Stimulated activated CD8-positive, alpha-beta memory T cell treated with anti-CD3 and anti-CD28 coated beads, Interleukin-15, amount 100 ng/mL, for 1 hour (primary cell): ENCODE measurements at places on chromosomes 13 and 19.

DNA sequence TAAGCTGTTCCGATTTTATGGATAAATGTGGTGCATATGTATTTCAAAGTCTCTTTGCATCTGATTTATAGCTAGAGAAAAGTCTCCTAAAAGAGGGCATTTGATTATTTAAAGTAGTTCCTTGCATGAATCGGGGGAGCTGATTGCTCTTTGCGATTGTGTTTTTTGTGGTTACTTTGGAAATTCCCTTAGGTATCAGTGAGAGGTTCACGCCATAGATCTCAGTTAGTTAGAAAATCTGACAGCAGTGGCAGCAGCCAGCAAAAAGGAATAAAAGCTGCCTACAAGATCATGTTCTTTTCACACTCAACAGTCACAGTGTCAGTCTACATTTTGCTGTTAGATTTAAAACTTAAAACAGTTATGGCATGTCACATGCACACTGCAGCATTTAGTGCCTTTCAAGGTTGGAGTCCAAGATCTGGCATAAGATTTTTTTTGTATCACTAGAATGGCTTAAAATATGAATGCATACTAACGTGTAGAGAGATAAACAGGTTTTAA, 436.5 kb upstream of the PCDH20 start:
- no peak for DNase-seq

DNA sequence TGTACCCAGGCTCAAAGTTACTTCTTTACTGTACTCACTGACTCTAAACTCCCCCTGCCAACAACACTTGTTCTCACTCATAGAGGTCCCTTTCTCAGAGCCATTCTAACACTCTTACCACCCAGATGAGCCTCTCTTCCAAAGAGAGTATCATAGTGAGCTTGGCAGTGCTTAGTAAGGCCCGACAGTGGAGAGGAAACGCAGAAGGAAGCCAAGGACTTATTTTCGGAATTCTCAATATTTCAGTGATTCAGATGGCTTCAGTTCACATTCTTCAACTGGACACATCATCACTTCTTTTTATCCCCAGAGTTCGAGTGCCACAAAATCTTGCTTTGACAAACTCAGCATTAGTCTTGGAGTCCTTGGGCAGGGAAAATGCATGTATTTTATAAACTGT, 285.9 kb downstream of the DNAJC15 start:
- DNase-seq, result no peak

- no peak for DNase-seq
Observed at GRCh38 chr13:73820688-73821087, 313.5 kb downstream of the KLF12 start.

DNA sequence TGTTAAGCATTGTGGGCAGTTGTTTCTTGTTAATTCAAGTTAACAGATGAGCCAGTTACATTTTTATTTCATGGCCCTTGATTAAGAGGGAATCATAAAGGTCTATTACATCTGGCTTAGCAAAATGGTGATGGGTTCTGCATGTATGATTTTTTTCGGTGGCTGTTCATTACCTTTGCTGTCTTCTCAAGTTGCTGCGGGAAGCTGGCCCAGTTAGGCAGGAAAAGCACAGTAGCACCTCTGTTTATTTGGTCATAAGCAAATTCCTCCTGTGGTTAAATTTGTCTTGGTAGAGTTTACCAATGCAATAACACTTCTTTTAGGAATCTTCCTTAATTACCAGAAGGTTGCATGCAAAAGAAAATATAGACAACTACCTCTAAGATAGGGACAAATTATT, 104.5 kb downstream of the FRY start:
- DNase-seq, result no peak

DNA sequence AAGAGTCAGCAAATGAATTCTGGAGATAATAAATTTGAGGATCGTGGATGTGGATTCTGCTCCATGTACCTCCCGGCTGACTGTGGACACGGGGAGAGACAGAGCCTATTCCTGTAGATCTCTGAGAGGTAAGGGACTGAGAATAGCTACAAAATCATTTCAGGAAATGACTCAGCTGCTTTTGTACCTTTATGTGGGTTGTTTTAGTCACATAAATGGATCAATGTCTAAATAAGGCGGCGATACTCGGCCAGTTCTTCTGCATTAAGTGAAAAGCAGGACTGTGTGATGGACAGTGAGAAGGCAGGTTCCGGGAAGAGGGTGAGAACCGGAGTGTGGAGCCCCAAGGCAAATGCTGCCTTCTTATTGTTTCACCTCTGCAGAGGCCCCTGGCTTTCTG, 128.1 kb downstream of the EFNB2 start:
- DNase-seq, result no peak

DNA sequence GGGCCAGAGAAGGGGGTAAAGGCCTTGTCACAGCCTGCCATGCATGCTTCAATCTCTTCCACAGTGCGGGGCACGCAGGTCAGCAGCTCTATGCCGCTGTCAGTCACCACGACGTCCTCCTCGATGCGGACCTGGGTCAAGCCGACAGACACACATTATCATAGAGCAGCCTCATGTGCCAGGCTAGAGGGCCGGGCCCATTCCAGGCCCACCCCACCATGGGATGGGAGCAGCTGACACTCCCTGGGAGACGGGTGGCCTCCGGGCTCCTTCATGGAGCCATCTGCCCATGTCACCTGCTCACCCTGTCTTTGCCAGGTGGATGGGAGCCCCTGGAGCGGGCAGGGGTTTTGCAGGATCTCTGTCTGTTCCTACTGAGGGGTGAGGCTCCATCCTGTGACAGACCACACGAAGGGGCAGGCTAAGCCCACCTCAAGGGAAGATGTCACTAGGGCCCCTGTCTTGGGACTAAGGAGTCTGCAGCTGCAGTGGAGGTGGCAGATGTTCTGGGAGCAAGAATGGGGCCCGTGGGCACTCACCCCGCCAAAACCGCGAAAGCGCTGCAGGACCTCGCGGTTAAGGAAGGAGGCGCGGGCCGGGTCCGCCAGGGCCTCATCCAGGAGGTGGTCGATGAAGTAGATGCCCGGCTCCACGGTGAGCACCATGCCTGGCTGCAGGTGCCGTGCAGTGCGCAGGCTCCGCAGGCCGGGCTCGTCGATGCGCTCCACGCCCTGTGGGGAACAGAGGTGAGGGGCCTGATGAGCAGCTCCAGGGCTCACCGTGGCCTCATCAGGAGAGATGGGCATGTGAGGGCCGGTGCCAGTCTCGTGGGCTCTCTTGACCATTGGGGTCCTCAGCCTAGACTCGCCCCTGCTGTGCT, 14.1 kb downstream of the CEBPG start:
- DNase-seq, result no peak

DNA sequence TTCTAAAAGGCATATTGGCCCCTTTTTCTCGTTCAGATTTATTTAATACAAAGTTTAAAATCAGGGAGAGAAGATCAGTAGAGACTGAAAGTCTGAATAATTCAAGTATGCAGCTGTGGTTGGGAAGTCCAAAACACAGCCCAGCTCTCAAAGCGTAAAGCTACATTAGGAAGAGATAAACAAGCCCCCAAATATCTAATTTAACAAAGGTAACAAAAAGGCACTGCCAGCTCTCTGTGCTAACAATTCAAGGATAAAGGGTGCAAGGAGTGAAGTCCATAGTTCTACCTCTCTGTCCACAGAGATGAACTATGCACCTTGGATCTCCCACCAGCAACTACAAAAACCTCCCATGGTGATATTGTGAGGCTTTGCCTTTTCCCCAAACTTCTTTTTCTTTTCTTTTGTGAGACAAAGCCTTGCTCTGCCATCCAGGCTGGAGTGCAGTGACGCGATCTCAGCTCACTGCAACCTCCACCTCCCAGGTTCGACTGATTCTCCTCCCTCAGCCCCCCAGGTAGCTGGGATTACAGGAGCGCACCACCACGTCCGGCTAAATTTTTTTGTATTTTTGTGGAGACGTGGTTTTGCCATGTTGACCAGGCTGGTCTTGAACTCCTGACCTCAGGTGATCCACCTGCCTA, 104.4 kb downstream of the LHFPL6 start:
- no peak for DNase-seq

DNA sequence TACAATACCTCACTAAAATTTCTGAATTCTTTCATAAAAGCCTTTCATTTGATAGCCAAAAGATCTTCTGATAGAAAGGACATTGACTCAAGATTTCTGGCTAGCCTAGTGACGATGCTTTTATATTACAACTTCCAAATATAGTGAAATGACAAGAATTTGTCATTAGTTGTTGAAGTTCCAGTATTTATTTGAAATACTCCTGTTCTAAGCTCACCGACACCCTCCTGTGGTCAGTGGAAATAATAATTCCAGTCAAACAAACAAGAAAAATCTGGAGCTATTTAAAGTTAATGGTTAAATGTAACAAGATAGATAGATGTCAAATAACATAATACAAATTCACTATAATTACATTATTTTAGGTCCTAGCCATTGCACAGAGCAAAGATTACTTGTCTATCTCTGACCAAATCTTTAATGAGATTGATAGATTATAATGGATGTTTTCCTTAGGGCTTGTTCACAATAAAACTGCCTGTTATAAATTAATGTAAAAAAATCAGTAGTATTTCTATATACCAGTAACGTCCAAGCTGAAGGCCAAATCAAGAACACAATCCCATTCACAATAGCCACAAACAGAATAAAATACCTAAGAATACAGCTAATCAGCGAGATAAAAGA, 195.5 kb downstream of the RGCC start:
- DNase-seq, result no peak

DNA sequence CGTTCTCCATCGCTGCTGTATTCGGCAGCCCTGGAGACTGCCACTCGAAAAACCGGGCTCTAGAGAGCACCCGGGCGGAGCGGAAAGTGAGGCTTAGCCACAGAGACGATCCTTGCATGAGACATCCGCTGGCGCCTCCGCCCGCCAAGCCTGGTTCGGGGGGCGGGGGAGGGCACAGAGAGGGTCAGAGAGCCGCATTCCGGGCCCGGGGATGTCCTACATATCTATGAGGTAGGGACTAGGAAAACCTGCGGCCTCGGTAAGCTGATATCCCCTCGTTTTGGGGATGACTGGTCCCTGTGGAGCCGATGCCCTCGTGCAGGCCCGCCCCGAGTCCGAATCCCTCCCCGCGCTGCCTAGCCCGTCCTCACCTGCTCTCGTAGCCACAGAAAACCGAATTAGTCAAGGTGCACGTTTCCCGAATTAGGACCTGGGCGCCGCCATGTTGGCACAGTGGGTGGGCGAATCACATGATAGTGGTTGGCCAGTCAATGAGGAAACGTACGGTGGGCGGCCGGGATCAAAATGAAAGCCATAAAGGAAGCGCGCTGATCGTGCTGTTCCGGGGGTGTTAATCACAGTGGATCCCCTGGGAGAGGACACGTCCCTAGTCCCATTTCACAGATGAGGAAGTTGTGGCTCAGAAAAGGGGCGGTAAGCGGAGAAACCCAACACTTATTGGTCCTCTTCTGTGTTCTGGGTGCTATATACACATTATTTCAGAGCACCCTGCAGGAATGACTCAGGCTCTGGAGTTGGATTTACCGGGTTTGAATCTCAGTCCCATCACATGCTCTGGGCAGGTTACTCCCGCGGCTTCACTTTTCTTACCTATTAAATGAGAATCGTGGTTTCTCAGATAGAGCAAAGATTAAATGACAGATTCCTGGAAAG, at the start of gene TRMT1:
Gene TRMT1, minus strand, starts transcription at position 459 of the 894 bp plus-strand sequence. Its CDS starts 341 bp downstream, at position 118.
- DNase-seq, result peak; percentile 77

DNA sequence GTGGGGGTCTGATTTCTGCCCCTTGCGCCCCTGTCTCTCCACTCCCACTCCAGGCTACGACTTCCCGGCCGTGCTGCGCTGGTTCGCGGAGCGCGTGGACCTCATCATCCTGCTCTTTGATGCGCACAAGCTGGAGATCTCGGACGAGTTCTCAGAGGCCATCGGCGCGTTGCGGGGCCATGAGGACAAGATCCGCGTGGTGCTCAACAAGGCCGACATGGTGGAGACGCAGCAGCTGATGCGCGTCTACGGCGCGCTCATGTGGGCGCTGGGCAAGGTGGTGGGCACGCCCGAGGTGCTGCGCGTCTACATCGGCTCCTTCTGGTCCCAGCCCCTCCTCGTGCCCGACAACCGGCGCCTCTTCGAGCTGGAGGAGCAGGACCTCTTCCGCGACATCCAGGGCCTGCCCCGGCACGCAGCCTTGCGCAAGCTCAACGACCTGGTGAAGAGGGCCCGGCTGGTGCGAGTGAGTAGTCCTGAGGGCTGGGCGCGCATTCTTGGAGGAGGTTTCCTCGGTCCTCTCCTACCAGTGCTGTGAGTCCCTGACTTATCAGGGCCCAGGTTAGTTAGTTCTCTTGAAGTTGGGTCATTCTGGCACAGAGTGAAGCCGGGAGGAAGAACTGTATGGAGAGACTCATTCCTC, 12.7 kb downstream of the EHD2 start:
- no peak for DNase-seq

DNA sequence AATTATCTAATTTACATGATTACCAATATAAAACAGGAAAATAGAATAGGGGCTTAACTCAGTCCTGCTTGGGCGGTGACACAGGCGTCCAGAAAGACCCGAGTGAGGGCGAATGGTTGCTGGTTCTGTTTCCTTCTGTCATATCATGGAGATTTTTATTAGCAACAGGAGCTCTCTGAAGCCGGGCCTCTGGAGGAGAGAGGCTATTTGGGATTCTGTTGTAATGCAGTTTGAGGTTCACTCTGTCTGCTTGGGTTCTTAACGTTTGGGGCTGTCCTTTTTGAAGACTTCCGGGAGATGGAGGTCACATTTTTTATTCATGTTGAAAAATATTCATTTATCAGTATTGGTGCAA, 115.7 kb upstream of the ZNF536 start:
- no peak for DNase-seq

- DNase-seq, result no peak
Observed at GRCh38 chr19:38726761-38727301, 17.4 kb downstream of the CAPN12 start.

- DNase-seq, result no peak
Observed at GRCh38 chr13:40457929-40458719, 208.3 kb downstream of the FOXO1 start.

GRCh38 chr19:33755099-33756035, 41.3 kb upstream of the KCTD15 start:
- no peak for DNase-seq
